ENCODE measurements at places on chromosomes 11 and 22.

GRCh38 chr11:61141601-61142028 lies 19.6 kb downstream of the VPS37C start:
- DNase-seq, result no peak

DNA sequence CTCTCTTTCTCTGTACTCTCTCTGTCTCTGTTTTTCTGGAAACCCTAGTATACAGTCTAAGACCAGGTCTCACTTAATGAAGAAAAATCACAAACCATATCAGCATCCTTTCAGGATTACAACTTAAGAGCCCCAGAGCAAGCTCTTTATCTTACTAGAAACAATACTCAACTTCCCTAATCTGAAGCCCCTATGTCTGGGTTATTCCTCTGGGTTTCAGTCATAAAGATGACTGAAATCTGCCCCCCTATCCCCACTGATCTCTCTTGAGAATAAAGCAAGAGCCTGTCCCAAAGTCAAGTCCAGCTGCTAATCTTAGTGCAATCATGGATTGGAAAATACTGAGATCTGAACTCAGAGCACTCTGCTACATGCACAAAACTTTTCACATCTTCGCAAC lies 53.9 kb upstream of the PICALM start:
- DNase-seq, result no peak

- DNase-seq, result no peak
Measured at GRCh38 chr11:95115597-95115996, 26.0 kb downstream of the ENDOD1 start.

- DNase-seq, result no peak
Measured at GRCh38 chr11:77214557-77214956, 86.5 kb downstream of the MYO7A start.

- DNase-seq, result no peak
Measured at GRCh38 chr11:68040957-68041591, 2.2 kb downstream of the TCIRG1 start.

DNA sequence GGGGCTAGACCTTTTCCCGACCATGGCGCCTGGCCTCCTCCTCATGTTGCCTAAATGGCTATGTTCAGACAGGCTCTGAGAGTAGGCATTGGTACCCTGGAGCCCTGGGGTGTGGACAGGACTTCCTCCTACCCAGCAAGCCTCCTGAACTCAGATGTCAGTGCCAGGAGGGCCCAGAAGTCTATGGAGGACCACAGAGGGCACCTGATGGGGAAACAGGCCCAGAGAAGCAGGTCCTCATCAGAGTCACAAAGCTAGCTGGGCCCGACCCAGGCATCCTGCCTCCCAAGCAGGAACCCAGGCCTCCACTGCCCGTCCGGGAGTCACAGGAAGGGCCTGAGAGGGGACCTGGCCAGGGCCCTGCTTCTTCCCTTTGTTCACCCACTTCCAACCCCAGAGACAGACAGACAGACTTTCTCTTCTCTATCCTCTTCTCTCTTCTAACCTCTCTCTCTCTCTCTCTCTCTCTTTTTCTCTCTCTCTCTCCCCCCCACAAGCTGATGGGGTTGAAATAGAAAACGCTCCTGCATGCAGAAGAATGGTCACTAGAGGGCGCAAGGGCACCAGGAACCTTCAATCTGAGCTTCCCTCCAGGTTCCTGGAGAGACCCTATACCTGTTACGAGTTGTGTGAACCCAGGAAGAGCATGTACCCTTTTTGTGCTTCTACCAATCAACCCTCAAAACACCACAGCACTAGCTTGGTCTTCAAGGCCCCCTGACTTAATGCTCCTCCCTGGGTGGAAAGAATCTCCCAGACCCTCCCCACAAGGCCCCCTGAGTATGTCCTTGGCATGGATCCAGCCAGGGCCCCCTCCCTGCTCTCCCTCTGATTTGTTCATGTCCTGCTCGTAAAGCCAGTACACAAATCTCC lies 27.1 kb downstream of the ARAP1 start:
- DNase-seq, result peak; percentile 77

GRCh38 chr11:1825039-1825740 lies 9.6 kb upstream of the SYT8 start:
- DNase-seq, result no peak

DNA sequence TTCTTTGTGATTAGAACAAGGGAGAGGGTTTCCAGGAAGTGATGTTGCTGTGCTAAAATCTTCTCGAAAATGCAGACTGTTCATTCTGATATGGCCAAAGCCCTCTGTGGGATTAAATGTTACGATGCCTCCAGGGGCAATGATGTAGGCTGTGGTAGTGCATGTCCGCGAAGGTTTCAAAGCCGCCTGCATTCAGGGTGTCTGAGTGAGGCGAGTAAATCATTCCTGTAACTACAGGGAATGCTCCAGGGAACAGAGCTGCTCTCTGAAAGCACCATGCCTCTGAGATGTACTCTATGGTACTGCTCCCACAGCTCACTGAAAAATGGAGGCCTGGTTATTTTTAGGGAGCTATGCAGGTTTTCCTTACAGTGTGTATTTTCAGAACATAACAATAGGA lies 21.2 kb downstream of the PDGFD start:
- no peak for DNase-seq

GRCh38 chr11:96185220-96185768 lies 157.7 kb downstream of the MAML2 start:
- no peak for DNase-seq

GRCh38 chr11:77141034-77141433 lies 13.0 kb downstream of the MYO7A start:
- no peak for DNase-seq

GRCh38 chr11:30113326-30113898 lies 96.6 kb upstream of the KCNA4 start:
- DNase-seq, result no peak

- no peak for DNase-seq
Measured at GRCh38 chr11:9095421-9095820, 4.0 kb upstream of the SCUBE2 start.

GRCh38 chr22:46829941-46830715 lies 67.7 kb downstream of the TBC1D22A start:
- DNase-seq, result no peak

DNA sequence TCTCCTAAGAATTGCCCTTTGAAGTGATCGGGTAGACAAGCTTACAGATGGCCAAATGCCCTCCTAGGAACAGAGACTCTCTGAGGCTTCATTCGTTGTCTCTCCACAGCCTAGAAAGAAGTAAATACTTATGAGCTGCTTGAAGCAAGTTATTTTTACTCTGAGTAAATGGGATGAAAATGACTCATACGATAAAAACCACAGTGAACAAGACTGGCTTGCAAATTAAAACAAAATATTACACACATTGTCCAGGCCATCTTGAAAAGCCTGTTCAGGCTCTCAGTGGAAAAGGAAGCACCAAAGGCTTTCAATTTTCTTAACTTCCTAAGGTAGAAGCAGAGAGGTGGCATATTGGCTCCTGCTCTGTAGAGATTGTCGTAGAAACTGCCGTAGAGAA lies 294.2 kb downstream of the NELL1 start:
- DNase-seq, result no peak

- DNase-seq, result no peak
Measured at GRCh38 chr11:74025467-74026166, 16.7 kb upstream of the UCP3 start.

- DNase-seq, result no peak
Measured at GRCh38 chr11:76626921-76627401, 43.6 kb downstream of the LRRC32 start.

- DNase-seq, result peak; percentile 42
Measured at GRCh38 chr11:14300661-14301304, 58.2 kb downstream of the RRAS2 start.

GRCh38 chr11:5251746-5252145 lies 2.1 kb upstream of the HBG1 start:
- no peak for DNase-seq

DNA sequence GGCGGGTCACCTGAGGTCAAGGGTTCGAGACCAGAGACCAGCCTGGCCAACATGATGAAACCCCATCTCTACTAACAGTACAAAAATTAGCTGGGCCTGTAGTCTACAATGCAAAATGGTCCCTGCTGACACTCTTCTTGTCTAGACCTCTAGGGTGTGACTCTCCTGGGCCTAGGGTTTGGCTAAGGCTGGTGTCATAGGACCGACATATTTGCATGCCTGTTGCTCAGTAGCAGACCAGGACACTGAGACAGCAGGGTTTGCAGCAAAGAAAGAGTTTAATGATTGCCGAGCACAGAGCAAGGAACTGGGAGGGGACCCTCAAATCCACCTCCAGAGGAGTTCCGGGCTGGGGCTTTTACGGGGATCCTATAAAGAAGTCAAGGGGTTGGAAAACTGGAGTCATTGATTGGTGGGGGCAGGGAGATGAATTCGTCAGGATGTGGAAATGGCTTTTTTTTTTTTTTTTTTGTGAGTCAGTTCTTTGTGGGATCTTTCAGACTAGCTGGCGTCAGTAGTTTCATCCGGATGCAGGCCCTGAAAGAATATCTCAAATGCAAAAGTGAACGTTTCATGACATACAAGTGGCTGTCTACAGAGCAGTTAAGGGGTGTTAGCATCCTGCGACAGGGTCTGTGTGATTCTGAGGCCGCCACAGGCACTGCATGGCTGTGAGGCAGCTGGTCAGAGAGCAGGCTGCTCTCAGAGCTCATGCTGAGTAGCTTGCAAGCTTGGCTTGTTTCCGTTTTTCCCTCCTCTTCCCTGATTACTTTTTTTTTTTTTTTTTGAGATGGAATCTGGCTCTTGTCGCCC lies 27.2 kb upstream of the A4GALT start:
- DNase-seq, result no peak

DNA sequence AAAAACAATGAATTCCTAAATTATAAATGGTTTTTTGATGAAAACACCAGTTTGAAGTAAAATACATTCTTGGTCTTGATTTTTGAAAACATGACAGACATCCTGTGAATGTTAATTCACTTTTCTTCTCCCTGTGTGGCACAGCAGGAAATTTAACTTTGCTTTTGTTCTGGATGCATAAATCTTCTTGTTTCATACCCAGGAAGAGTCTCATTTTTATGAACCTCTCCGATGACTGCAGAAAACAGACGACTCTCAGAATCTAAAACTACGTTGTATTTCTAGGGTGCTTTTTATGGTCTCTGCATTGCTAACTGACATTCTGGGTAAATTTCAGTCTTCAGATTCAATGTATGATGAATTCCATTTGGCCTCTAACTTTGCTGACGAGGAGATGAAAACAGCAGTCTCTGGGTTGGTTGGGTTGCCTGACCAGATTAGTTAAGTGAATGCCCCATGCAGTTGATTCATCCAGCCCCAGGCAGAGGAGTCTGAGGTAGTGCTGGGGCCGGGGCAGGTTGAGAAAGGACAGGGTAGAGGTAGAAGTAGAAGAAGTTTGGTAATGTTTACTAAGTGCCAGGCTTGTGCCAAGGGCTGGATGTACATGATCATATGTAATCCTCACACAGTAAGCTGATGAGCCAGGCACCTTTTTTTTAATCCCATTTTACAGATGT lies 20.1 kb downstream of the TCP11L1 start:
- DNase-seq, result no peak

GRCh38 chr22:24141586-24141985 lies 39.7 kb upstream of the SUSD2 start:
- DNase-seq, result peak; percentile 36

DNA sequence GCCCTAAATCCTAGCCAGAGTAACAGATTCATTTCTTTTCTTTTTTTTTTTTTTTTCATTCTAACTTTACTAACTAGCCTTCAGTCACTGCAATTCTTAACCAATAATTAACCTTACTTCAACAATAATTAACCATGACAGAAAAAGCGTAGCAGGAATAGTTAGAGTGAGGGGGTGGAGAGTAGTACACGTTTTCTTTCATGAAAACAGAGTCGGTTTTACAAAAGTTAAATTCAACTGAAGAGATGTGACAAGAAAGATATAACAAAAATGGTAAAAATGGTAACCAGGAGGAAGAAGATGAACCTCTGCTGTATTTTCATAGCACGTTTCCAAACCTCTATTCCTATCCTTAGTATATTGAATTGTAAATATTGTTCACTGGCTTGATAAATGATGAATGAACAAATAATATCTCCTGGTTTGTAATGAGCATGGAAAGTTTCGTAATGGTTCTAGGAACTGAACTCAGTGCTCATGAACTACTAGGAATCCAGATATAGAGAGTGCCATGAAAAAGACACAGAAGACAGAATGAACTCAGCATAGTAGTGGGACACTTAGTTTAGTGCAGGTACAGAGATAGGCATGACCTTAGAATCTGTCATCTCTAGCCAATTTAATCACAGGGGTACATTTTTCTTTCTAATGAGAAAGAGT lies 116.5 kb upstream of the ANO5 start:
- DNase-seq, result no peak

DNA sequence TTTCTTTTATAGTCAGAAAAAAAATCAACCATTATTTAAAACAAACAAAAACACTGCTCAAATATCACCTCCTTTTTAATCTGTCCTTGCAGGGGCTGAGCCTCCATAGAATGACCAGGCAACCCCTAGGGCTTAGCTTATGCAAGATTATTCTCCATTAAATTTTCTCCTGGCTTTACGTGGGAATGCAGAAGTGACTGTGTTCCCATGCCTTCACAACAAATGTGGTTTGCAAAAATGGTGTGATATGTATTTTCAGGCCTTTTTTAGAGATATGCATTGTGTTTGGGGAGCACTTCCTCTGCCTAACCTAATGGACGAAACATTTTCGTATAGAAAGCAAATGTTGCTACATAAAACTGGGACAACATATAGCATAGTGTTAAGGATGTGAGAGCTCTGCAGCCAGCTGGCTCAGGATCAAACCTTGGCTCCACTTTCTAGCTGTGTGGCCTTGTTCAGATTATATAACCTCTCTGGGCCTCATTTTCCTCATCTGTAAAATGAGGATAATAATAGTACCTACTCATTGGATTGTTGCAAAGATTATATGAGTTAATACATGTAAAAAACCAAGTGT lies 82.6 kb downstream of the PARVA start:
- DNase-seq, result no peak

DNA sequence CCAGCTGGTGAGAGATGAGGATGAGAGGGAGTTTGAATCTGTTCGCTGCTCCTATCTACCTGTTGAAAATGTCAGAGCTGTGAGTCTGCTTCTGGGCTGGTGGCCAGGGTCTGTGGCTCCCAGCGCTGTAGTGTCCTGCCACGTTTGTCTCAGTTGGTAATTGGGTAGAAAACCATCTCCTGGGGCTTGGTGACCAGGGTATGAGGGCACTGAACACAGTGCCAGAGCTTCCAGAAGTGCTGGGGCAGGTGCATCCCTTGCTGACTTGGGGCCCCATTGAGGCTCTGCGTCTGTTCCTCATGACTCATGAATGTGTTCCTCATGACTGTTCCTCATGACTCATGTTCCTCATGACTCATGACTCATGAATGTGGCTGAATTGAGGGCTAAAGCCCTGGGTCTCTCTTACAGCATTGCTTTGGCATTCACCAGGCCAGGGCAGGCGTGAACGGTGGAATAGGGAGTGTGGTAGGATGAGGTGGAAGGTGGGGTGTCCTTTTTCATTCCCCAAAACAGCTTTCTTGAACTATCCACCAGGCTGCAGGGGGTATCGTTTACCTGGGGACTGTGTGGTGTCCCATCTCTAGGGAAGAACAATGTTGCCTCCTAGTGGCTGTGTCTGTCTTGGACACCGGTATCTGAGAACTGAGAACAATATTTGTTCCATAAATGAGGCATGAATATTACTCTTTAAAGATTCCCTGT lies 139.5 kb downstream of the COMMD9 start:
- peak; percentile 19 for DNase-seq
